ENCODE measurements at places on chromosomes 6 and 20.
A peak's percentile ranks its signal among the peaks of the same experiment; 100 is the strongest.

GRCh38 chr20:50815162-50815989 lies 20.5 kb downstream of the BCAS4 start:
- DNase-seq, result no peak

DNA sequence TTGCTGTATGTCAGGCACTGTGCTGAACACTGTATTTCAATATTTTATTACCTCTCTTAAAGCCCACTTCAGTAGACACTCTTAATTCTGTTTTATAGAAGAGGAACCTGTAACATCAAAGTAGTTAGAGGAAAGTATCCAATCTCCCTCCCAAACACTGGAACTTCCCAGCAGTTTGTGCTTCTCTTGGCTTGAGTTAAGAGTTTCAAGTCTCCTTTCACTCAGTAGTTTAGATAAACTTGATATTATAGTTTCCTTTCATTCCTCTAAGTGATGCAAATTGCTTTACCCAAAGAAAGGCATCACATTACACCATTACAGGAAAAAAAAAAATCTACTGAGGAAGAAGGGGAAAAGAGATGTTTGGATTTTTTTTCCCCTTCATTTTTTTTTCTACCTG lies 164.3 kb downstream of the TSHZ2 start:
- DNase-seq, result no peak

DNA sequence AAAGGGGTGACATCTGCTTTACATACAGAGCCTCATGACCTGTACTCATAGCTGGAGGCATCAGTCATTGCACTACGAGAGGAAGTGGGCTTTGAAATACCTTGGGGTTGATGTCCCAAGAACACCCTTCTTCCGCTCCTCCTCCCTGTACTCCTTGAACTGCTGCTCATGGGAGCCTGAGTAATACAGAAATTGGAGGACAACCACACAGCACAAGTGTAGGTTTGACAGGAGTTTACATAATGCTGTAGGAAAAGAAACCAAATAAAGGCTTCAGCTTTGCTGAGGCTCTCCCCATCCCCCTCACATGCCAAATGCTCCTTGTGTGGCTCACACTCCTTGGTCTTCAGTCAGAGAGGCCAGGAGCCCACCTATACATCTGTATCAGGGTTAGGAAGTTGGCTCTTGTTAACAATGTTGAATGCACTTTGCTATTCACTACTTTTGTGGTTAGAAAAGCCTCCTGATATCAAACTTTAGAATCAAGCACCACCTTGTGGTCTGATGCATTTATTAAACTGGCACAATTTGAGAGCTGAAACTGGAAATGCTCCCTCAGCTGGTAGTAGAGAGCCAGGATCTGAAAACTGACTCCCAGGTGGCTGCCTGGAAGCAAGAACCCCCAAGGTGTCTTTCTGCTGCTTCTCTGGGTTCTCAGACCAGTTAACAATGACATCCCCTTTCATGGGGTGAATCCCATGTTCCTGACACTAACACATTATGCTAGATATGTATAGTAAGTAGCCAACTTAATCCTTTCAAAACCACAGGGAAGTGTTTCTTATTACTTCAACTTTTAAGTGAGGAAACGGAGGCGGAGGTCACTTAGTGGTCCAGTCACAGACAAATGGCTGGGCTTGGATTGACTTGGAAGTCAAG lies 56.2 kb upstream of the EDN1 start:
- DNase-seq, result peak; percentile 12

DNA sequence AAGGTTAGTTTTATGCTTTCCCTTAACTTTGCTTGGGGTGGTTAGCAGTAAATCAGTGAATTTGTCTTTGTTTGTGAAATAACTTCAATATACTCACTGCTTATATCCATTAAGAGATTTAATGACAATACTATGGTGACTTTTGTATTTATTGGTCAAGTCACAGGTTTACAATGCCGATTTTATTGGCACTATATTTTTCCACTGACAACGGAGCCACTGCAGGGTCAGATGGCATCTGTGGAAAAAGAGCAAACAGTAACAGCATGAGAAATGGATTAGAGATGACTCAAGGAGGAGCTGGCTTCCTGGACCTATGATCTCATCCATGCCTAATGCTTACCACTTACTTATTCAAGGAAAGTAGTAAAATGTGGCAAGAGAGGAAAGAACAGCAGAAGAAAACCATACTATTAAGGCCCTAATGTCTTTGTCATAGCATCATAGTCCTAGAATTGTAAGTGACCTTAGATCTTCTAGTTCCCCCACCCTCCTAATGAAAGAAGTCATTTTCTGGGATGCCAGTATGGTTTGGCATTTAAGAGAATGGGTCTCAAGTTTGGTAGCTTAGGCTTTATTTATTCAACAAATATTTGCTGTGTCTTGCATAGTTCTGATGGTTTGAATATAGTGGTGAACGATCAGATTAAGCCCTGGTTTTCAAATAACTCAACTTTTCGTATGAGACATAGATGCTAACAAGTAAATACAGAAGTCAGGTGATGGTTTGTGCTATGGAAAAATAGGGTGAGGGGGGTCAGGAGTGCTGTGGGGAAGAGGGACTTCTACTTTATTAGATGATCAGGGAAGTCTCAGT lies 18.5 kb downstream of the RNF144B start:
- DNase-seq, result no peak

GRCh38 chr6:162292915-162293314 lies 434.7 kb downstream of the PRKN start:
- DNase-seq, result no peak

GRCh38 chr6:70985156-70985555 lies 28.3 kb upstream of the B3GAT2 start:
- DNase-seq, result no peak

GRCh38 chr6:168280899-168281245 lies 38.7 kb downstream of the DACT2 start:
- no peak for DNase-seq

GRCh38 chr6:149821492-149821891 lies 42.7 kb downstream of the LRP11 start:
- no peak for DNase-seq

DNA sequence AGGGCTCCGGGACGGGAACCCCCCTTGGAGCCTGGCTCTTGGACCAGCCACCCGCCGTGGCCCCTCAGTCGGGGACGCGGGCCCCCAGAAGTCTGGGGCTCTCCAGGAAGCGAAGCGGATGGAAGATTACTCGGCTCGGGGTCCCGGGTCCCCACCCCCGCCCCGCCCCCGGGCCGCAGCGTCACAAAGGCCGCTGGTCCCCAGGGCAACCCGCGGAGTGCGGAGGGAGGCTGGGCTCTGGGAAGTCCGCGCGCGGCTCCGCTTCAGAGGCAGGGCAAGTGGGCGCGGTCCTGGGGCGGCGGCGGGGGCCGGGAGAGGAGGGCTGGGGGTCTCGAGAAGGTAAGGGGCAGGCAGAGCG lies at the start of gene FNDC11:
TSS of gene FNDC11 (plus strand) at position 227 of the 358 bp plus-strand sequence. CDS start 1,505 bp downstream, outside the sequence.
- DNase-seq, result peak; percentile 55

DNA sequence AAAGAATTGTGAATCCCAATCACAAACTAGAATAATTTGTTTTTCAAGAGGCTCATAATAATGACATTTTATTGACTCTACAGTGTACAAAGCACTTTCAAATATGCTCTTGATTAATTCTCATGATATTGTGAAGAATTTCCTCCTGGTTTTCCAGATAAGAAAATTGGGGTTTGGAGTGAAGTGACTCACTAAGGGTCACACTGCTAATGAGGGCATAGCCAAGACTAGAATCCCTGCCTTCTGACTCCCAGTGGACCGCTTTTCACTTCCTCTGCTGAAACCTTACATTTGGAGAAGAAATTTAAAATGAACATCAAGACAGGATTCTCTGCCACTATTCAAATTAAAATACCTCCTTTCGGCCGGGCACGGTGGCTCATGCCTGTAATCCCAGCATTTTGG lies 38.3 kb upstream of the LTV1 start:
- DNase-seq, result no peak

GRCh38 chr6:149012040-149012545 lies 265.3 kb downstream of the UST start:
- DNase-seq, result no peak

DNA sequence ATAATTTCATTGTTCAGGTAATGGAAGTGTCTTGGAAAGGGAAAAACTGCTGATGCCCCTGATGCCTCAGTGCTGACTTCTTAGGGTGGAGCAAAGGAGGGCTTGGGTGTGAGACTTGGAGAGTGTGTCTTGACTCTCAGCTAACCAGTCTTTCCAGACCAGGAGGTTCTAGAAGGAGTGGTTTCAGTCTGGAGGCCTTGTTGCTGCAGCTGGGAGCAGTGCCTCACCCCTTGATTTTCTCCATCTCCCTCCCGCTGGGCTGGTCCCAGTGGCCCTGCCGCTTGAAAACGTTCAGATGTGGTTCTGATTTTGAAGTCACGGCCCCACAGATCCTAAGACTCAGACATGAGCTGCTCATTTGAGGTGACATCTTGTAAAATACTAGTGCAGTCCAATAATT lies 5.4 kb downstream of the DSP start:
- DNase-seq, result no peak

- no peak for DNase-seq
These were observed 237.7 kb downstream of the FOXA2 start for GRCh38 chr20:22346716-22347115.

DNA sequence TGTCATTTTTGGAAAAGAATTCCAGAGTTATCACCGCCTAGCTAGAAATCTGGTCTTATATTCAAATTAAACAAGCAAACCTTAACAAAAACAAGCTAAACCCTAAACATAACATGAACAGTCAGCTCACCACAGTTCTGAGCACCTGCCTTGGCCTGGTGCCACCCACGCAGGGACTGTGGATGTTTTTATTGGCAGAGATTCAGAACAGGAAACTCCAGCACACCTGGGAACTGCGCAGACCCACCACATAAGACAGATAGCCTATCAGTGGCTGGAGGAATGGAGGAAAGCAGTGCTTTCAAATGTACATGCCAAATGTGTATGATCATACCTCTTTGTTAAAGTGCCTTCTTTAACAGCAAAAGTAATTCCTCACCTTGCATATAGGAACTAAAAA lies 8.9 kb downstream of the SLC16A10 start:
- no peak for DNase-seq

GRCh38 chr20:12019715-12020114 lies 102.0 kb downstream of the BTBD3 start:
- DNase-seq, result no peak

- no peak for DNase-seq
These were observed 7.4 kb downstream of the CNBD2 start for GRCh38 chr20:35975576-35976373.

DNA sequence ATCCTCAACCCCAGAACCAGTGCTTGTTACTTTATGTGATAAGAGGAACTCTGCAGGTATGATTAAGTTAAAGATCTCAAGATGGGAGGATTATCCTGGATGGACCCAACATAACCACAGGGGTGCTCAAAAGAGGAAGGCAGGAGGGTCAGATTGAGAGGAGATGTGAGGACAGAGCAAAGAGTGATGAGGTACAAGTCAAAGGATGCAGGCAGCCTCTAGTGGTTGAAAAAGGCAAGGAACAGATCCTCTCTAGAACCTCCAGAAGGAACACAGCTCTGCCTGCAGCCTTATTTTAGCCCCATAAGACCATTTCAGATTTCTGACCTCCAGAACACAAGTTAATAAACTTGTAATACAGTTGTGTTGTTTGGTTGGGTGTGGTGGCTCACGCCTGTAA lies 41.2 kb downstream of the PDSS2 start:
- DNase-seq, result no peak

- no peak for DNase-seq
These were observed 1.3 kb upstream of the REPS1 start for GRCh38 chr6:138989098-138989983.

GRCh38 chr20:9520086-9520485 lies 5.7 kb downstream of the LAMP5 start:
- DNase-seq, result no peak

GRCh38 chr6:73569121-73569520 lies 48.3 kb upstream of the EEF1A1 start:
- DNase-seq, result no peak

DNA sequence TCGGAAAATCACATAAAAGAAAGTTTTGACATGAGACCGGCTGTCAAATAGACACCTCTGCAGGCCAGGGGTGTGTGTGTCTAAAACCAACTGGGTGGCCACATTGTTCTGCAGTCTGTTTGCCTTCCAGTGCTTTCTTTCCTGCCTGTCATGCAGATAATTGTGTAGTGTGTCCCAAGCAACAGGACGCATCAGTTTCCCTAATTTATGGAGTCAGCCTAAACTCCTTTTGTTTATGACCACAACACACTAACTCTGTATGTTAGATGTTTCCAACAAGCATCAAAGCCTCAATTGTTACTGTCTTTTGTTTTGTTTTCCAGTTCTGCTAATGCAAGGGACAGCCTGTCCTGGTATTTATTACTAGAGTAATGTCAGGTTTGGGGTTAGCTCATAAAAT lies 205.7 kb downstream of the ATXN1 start:
- DNase-seq, result no peak

DNA sequence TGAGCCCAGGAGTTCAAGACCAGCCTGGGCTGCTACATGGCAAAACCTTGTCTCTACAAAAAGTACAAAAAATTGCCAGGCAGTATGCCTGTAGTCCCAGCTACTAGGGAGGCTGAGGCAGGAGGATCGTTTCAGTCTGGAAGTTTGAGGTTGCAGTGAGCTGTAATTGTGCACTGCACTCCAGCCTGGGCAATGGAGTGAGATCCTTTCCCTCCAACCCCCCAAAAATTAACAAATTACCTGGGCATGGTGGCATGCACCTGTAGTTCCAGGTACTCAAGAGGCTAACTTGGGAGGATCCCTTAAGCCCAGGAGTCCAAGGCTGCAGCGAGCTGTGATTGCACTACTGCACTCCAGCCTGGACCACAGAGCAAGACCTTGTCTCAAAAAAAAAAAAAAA lies 29.4 kb upstream of the GMPR start:
- no peak for DNase-seq

DNA sequence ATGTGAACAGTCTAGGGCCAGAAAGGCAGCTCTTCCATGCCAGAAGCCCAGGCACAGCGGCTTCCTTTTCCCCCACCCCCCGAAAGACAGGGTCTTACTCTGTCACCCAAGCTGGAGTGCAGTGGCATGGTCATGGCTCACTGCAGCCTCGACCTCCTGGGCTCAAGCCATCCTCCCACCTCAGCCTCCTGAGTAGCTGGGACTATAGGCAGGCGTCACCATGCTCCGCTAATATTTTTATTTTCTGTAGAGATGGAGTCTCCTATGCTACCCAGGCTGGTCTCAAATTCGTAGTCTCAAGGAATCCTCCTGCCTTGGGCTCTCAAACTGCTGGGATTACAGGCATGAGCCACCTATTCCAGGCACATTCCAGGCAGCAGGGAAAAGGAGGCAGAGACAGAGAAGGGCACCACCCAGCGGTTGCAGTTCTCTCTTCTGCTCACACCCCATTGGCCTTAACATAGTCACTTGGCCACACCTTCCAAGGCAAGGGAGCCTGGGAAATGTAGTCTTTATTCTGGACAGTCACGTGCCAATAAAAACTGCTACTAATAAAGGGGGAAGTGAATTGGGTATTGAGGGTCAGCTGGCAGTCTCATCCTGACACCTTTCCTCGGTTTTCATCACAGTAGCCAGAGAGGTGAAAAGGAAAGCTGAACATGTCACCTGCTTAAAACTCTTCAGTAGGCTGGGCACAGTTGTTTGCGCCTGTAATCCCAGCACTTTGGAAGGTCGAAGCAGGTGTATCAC lies 205.9 kb downstream of the ZMYND8 start:
- DNase-seq, result peak; percentile 65

GRCh38 chr6:15491255-15491985 lies 171.4 kb downstream of the DTNBP1 start:
- DNase-seq, result peak; percentile 63

Measured in neural crest cell (in vitro differentiated cells).